Activated naive CD4-positive, alpha-beta T cell (primary cell): ENCODE measurements at places on chromosomes 11 and 22.

GRCh38 chr11:46105926-46106325 is 15.3 kb downstream of the PHF21A start:
- no peak for DNase-seq

DNA sequence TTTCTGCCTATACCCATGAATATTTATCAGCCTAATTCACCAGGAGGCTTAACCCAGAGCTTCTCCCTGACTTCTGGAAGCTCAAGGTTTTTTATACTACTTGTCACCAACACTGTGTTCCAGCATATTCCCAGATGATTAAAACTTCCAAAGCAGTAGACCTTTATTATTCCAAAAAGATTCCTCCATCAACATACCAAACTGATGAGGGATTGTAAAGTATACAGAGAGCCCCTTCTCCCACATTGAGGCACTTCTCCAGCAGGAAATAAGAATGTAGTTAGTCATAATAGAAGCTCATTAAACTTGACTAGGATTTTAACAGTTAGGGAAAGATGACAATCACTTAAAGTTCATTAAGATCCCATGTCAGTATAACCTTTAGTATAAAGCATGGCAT is 51.4 kb upstream of the CEP126 start:
- no peak for DNase-seq

DNA sequence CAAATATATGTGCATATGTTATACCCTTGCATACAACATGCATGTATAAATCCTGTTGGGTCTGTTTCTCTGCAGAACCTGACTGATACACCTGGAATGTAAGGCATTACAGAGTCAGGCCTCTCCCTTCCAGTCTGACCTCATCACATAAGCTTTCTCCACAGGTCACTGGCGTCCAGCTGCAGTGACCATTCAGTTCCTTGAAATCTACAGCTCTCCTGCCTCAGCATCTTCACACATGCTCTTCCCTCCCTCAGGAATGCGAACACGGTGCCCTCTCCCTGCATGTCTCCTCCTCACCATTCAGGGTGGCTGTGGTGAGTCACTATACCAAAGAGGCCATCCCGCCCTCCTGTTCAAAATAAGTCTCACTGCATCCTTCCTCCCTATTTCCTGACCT is 657.8 kb upstream of the B3GAT1 start:
- no peak for DNase-seq

GRCh38 chr11:59857439-59858434 is 8.6 kb downstream of the TCN1 start:
- no peak for DNase-seq

DNA sequence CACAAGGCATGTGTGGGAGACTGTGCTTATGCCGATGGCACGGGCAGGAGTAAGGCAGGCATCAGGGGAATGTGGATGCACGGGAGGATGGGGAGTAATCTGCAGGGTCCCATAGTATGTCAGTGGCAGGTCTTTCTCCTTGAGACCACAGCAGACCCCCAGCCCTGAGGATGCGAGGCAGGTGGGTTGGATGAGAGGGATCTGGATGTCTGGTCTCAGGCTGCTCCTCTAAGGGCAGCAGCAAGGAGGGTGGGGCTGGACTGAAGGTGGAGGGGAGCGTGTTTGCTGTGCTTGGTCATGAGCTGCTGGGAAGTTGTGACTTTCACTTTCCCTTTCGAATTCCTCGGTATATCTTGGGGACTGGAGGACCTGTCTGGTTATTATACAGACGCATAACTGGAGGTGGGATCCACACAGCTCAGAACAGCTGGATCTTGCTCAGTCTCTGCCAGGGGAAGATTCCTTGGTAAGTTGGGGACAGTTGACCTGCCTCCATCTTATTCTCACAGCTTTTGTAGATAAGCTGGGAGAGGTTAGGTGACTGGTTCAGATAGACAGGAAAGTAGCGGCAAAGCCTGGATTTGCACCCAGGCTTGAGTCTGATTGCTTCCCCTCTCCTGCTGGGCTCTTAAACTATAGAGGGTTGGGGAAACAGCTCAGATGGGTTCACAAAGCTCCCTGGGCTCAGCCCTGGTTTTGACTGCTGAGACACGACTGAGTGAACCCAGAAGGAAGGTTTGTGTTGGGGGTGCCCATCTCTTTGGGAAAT is at the start of gene APOL1:
Gene APOL1, plus strand, starts transcription at position 380 of the 769 bp plus-strand sequence. CDS start 1,823 bp downstream, outside the sequence.
- peak; percentile 11 for DNase-seq

DNA sequence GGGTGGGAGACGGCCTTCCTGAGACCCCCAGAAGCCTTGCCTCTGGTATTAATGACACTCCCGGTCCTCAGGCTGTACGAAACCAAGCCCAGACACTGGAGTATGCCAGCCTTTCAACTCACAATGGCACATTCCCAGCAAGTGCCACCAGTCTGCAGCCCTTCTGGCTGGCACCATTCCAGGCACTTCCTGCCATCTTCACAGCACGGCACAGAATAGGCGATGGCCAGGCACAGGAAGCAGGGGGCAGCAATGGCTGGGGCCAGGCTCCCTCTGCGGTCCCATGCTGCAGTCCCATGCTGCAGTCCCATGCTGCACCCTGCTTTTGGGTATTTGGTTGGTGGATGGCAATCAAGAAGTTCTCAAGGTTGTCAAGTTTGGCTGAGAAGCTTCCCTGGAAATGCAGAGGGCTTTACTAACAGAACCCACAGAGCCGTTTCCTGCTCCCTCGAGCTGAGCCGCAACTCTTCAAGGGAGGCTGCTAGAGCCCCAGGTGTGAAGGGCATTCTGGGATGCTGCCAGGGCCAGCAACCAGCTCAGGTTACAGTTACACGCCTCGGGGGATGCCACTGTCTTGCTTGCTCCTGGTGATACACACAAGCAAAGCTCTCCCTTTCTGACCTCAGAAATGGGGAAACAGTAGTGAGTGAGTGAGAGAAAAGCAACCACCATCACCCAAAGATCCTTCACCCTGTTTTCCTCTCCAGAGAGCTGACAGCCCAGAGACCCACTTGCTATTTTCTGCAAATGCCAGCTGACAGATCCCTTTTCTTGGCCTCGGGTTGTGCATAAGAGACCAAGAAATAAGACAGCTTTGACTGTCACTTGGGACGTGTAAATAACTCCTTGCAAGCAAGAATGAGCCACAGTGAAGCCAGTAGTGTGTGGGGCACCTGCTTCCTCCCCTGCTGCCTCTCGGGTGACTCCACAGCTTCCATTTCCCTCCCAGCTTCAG is 23.9 kb downstream of the LRFN4 start:
- no peak for DNase-seq

DNA sequence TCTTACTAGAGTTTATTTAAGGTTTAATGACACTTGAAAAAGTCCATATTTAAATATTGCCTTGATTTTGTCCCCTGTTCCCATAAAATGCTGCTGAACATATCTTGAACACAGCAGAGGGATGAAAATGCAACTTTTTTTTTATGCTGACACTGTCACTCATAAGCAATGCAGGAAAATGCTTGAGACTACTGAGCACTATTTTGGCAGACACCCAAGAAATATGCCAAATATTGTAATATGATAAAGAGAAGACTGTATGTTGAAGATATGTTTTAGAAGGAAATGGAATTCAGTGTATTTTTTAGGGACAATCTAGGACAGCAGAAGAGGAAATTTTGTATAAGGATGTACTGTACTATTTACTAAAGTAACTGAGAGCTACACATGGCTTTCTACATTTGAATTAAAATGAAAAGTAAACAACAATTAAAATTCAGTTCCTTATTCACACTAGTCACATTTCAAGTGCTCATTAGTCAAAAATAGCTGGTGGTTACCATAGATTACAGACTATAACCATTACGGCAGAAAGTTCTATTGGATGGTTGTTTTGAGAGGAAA is 58.6 kb downstream of the LRRC4C start:
- no peak for DNase-seq

GRCh38 chr11:17750013-17750800 is 15.6 kb downstream of the KCNC1 start:
- DNase-seq = no peak

GRCh38 chr22:25482091-25482760 is 82.2 kb upstream of the GRK3 start:
- DNase-seq = no peak

DNA sequence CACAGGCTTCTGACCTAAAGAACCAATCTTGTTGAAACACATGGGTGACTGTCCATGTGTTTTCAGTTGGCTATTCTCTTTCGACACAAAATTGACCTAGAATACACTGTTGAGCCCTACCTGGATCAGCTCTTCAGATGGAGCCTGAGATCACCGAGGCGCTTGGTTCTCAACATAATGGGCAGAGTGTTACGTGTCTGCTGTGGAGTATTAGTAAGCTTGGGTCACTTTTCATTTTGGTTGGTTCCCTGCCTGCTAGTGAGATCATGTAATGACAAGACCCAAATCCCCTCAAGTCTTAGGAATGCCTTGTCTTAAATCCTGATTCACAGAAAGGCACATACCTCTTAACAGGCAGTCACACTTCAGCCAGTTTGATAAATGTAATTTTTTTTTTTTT is 8.7 kb downstream of the MED19 start:
- DNase-seq = no peak

DNA sequence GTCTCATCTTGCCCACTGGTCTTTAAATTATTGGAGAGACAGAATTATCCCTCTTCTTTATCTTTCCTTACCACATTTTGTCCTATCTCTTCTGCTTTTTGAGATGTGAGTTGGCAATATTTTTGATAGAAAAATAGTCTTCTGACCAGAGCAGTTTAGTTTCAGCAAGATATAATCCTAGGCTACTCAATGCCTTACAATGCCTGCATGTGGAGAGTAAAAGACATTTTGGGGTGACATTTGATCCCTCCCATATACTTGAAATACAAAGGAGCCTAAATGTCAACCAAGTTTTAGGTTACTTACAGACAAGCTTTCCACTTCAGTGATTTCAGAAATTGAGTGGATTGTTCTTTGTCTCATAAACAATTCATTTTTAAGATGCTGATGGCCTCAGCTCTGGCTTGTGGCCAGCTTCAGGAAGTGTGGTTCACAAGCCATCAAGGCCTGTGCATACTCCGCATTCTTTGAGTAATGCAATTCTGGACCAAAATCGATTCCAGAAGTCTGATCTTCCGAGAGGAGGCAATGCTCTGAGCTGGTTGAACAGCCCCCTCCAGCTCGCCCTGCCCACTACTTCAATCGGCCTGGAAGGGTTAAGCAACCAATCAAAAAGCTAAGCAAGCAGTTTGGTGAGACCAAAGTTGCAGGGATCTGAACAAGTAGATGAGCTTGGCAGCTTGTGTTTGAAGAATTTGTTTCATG is 274.4 kb downstream of the BLID start:
- no peak for DNase-seq

DNA sequence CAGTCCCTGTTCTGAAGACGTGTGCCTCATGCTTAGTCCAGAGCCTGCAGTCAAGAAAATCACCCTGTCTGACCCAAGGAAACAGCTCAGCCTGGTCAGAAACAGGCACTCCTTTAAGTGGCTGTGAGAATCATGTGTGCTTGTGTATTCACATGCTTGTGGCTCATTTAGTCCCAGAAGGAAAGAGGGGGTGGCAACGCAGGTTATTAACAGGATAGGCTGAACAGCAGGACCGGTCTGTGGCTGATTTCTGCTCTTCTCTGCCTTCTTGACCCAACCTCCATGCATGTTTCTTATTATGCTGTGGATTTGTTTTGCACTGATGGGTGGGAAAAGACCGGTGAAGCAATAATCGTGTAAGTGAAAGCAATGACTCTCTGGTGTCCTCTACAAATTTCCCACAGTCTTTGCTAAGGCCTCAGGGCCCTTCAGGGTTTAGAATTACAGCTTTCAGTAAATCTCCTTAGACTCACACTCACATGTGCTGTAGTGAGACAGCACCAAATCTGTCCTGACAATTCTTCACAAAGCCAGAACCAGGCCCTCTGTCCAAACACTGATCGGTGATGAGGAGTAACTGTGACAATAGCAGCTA is 288.1 kb downstream of the ETS1 start:
- no peak for DNase-seq

DNA sequence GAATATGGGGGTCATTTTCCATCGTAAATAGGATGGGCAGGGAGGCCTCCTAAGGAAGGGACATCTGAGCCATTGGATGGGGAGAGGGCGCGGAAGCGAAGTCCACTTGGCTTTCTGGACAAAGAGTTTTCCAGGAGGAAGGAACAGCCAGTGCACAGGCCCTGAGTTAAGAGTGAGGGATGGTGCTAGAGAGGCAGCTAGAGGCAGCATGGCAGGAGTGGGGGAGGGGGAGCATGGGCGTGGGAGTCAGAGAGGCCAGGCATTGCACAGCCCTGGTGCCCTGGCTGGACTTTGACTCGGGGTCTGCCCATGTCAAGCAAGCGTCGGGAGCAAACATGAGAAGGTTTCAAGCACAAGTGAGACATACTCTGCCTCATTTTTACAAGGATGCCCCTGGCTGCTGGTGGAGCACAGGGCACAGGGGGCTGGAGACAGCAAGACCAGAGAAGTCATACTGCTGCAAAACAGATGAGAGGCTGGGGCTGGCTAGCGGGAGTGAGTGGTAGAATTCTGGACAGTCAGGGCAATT is 9.0 kb downstream of the GNAZ start:
- no peak for DNase-seq

DNA sequence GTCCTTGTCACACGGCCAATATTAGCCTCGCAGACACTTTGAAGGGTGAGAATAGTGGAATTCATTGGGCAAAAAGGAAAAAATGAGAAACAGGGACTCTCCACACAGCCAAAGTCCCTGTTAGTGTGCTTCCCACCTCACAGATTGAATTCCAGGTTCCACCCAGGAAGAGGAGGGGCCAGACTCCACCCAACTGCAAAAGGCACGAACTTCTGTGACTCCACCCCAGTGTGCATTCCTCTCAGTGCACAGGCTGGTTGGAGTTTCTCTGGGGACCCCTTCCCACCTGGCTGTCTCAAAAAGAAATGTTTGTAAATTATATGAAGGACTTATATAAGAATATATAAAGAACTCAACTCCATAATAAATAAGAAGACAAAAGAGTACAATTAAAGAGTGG is 12.1 kb upstream of the BTBD10 start:
- DNase-seq = no peak

DNA sequence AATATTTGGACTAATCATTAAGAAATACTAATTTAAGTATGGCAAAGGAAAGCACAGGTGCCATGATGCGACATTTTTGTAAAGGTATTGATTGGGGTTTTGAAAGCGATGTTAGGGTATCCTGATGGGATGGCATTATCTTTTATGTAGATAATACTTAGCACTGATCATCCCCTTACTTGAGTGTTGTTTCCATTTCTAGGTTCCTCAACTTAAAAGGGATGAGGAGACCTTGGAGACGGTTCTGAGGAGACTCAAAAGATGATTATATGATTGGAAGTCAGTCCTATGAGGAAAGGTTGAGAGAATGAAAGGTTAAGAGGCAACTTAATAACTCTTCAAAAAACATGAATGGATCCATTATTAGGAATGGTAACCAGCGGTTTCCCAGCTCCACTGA is 11.1 kb downstream of the KMT2A start:
- no peak for DNase-seq

DNA sequence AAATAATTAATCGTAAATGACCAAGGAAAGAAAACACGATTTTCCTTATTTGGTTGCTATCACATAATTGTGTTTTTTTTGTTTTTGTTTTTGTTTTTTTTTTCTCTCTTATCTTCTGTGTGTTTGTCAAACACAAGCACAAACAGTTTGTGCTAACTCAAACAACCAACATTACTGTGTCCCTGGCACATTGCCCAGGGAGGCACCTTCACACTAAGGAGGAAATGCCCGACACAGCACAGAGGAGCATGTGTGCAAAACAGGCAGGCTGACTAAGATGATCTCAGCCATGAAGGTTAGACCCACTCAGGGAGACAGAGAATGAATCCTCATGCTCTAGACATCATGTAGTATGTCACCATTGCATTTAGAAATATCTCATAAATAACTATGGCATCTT is 130.1 kb downstream of the SOX6 start:
- no peak for DNase-seq
